ENCODE measurements at places on chromosomes 12 and 14.

- no peak for DNase-seq
Measured at GRCh38 chr12:54282949-54283593, 2.5 kb downstream of the HNRNPA1 start.

- peak; percentile 7 for DNase-seq
Measured at GRCh38 chr14:42929806-42930480, 1323.3 kb downstream of the LRFN5 start.

DNA sequence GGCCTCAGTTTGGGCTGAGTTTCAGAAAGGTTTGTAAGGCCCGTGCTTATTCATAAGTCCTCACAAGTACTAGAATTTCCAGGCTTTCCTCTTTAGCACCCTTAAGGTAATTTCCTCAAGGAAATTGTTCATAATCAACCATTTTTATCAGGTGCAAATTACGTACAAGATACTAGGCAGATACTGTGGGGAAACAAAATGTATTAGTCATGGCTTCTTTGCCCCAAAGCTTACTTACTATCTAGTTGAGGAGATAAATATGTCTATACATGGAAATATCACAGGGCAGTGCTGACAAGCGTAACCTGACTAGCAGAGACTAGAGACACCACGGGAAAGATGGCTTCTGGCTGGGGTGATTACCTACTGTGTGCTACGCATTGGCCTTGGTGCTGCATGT lies 22.5 kb downstream of the MAX start:
- DNase-seq, result no peak

DNA sequence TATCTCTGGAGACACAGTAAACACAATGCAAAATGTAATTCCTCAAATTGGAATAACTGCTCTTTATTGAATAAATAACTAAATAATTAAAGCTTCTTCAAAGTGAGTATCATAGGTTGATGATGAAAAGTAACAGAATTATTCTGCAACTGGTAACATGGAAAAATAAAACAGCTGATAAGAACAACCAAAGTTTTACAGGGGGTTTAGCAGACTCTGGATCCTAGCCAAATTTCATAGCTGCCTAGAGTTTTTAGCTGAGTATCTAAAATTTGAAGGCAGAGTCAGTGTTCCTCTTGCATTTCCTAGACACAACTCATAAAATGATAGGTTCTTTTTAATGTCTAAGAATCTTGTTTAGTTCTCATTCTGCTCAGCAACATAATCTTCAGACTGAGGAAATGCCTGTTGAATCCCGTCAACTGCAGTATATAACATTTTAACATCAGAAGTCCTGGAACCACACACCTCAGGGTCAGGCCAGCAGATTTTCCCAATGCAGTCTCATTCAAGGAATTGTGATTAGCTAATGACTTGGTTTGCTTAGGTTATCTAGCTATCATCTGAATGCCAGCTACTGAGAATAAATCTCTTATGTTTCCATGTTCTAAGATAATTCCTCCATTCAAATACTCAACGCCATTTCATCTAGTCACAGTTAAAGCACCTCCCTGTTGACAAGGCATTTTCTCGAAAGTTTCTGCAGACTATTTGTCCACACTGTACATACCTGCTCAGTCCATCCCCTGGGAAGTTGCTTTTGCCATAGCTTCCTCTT lies 411.6 kb downstream of the BCAT1 start:
- no peak for DNase-seq

DNA sequence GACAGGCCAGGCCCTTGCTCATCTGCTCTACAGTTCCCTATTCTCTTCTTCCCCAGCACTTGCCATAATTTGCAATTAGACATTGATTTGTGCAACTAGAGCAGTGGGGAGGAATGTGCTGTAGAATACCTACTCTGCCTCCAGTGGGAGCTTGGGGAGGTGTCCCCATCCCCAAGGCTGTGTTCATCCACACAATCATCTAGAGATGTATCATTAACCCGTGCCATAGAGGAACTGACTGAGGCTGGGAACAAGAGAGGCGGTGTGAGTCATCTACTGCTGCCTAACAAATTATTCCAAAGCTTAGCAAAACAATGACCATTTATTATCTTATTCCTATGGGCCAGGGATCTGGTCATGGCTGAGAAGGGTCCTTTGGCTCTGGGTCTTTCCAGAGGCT lies 5.1 kb upstream of the OTUB2 start:
- no peak for DNase-seq

DNA sequence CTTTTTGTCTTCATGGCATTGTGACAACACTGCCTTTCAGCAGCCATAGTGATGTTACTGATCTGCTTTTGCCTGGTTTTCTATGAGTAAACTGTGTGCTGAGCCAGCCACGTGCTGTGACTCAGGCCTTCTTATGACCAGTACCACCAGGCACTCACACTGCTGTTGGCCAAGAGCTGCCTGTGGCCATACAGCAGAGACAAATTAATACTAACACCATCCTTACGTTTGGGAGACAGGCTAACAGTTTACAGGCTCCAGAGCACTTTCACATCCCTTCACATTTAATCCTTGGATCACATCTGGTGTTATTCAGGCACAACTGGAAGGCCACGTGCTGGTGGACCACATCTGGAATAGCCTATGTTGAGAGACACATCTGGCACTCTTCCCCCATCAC lies 377.9 kb downstream of the CCDC91 start:
- no peak for DNase-seq

- DNase-seq, result peak; percentile 27
Measured at GRCh38 chr14:102930138-102930752, 7.8 kb downstream of the AMN start.

- DNase-seq, result peak; percentile 5
Measured at GRCh38 chr12:54173066-54173726, 15.6 kb downstream of the SMUG1 start.

GRCh38 chr14:68011406-68012028 lies 191.9 kb downstream of the RAD51B start:
- no peak for DNase-seq

GRCh38 chr14:61409782-61410181 lies 88.4 kb downstream of the PRKCH start:
- no peak for DNase-seq

DNA sequence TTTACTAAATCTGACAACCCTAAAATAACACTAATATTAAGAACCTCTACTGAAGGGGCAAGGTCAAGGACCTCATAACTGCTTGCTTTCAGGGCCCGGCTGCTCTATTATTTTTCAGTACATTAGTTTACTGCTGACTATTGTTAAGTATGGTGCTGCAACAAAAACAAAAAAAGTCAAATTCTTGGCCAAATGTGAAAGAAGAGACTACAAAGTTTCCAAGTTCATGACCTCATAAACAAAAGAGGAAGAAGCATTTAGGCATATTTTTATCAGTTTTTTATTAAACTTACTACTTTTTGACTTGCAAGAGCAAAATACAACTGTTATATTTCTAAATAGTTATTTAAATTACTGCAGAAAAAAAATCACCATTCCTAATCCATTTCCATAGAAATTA lies 109.8 kb upstream of the GPHB5 start:
- DNase-seq, result no peak

DNA sequence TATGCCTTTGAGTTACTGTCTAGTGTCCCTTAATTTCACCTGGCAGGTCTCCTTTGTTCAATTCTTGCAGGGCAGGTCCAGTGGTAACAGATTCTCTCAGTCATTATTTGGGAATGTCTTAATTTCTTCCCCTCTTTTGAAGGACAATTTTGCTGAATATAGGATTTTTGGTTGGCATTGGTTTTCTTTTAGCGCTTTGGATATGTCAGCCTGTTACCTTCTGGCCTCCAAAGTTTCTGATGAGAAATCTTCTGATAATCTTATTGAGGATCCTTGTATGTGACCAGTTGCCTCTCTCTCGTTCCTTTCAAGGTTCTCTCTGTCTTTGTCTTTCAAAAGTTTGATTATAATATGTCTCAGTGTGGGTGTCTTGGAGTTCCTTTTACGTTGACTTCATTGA lies 38.1 kb downstream of the ZDHHC17 start:
- no peak for DNase-seq

DNA sequence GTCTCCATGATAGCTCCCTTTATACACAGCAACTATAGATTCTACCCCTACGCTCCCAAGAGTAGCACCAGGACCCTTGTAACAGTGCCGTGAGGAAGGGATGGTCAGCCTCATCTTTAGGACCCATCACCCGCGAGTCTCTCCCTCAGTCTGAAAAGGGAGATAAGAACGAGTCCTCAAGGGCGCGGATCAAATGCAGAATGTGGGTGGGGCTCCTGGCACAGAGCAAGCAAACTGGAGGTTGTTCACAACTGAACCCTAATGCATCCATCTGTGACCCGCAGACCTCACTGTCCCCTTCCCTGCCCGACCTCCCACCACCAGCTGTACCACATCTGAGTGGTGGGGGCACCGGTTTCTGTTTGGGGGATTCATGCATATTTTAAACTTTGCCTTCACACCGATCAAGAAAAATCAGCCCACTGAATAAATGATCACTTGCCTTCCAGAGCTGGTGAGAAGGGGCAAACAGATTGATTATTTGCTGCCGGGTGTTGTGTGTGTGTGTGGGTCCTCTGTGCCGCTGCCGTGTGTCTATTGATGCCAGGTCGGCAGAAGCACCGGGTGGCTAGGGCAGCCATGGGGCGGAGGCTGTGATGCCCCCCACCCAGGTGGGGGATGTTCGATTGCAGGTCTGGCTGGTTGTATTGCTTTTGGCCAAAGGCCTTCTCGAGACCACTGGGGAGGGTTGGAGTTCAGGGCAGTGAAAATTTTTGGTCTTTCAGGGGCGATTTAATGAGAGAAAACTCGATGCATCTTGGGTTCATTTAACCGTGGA lies 35.7 kb upstream of the BEGAIN start:
- DNase-seq, result no peak

DNA sequence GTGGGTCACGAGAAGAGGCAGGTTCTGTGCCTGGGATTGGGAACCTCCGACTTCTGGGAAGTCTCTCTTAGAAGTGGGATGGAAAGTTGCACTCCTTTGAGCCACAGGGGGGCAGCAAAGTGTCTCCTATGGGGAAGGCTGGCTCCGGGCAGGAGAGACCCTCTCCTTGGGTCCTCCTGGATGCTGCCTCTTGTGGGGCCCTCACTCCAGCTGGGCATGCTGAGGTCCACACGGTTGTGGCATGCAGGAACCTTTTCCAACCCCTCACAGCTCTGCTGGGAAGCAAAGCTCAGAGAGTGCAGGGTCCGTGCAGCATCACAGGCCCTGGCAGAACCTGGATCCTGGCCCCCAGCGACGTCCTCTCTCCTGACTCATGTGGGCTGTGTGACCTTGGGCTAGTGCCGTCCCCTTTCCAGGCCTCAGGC lies 17.4 kb downstream of the SDSL start:
- DNase-seq, result peak; percentile 47

DNA sequence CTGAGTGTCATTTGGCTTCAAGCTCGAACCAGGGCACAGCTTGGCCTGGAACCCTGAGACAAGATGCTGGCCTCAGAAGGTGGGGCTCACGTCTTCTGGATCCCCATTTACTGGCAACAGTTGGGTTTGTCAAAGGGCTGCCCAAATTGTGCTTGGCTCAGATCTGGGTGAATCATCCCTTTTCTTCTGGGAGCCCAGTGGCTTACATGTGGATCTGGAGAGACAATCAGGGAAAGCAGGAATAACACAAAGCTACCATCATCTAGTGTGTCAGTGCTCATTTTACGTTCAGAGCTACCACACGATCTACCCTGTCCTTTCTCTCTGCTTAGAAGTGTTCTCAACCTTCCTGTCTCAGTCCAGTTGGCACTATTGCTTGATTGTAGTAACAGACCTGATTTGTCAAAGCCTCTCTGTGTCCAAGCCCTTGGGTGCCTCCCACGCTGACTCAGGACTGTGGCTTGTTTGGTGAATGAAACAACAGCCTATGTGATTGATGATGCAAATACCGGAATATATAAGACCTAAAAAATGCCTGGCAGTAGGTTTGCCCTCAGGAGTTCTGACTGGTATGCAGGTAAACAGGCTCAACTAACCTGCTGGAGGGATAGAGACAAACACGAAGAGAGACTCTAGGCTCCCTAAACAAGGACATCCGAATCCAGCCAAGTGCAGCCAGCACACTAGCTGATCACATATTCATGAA lies 974.3 kb downstream of the VRK1 start:
- no peak for DNase-seq

GRCh38 chr12:120470150-120470784 lies 719 bp upstream of the SRSF9 start:
- DNase-seq, result no peak

- DNase-seq, result no peak
Measured at GRCh38 chr12:1620092-1620491, 8.9 kb upstream of the WNT5B start.

DNA sequence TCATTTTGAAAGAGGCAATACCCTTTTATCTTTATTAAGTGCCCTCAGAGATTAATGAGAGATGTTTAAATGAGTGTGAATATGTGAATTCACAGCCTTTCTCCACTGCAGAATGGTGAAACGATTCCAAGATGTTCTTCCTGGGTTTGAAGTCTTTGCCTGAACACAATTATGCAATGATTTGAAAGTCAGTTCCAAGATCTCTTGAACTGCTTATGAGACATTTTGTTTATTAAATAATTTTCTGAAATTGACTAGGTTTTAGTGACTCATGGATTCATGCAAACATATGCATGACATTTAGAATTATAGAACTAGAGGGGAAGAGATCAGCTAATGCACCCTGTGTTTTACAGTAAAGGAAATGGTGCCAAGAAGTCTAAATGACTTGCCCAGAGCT lies 118.1 kb upstream of the SLC38A2 start:
- DNase-seq, result no peak

DNA sequence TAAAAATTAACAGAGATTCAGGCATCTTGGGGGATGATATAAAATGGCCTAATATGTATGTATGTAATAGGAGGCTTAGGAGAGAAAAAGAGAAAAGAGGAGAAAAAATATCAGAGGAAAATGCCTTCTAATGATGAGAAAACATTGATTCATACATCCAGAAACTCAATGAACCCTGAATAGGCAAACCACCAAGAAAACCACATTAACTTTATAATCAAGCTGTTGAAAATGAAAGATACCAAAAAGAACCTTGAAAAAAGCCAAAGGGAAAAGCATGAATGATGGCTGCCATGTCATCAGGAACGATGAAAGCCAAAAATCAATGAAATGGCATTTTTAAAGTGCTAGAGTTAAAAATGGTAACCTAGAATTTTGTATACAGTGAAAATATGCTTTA lies 180.2 kb downstream of the EPS8 start:
- DNase-seq, result no peak

DNA sequence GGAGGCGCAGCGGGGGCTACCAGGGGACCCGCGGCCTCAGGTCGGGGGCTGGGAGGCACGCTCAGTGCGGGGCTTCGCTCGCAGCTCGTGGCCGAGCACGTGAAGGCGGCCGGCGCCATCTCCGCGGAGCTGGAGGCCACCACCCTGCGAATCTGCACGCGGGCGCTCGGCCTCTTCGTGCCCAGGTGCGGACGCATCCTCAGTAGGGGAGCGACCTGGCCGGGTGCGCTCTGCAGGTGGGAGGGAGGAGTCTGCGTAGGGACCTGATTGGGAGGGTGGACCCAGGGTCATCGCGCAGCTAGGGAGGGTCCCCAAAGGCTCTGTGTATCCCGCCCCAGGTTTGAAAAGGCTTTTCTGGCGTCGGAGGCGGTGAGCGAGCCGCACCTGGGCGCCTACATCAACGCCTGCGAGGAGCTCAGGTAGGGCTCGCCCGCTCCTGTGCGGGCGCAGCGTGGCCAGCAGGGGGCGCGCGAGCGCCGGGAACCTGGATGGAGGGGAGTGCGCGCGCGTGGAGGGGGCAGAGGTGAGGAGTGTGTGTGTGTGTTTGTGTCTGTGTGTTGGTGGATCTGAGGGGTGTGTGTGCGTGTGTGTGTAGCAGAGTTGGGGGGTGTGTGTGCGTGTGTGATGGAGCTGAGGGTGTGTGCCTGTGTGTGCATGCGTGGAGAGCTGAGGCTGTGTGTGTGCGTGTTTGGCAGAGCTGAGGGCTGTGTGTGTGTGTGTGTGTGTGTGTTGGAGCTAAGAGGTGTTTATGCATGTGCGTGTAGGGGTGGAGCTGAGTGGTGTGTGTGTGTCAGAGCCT lies 10.3 kb downstream of the EXOC3L4 start:
- peak; percentile 76 for DNase-seq

All from thyroid gland (tissue), 4 donors.